ENCODE measurements at places on chromosomes 1 and 21.
A peak's percentile ranks its signal among the peaks of the same experiment; 100 is the strongest.

GRCh38 chr1:235720544-235720943 lies 71.0 kb upstream of the GNG4 start:
- no peak for DNase-seq

DNA sequence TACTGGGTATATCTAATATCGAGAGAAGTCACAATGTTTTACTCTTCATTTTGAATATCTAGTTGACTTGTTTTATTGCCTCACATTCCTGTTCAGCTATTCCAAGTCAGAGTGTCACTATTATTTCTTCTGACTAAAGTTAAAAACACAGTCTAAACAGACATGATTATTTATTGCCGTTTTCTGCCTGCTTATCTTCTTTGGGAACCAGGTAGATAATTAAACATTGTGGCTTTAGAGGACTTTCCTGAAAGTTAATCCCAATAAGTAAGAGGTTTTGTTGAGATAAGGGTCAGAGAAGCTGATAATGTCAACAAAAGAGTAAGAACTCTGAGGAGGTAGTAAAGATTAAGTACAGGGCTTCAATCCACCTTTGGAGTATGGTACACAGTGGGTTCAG lies 53.8 kb downstream of the PCNX2 start:
- DNase-seq, result no peak

GRCh38 chr1:200363264-200363933 lies 46.4 kb downstream of the ZNF281 start:
- no peak for DNase-seq

GRCh38 chr1:27583479-27583878 lies 20.5 kb downstream of the AHDC1 start:
- DNase-seq, result no peak

- DNase-seq, result no peak
Measured at GRCh38 chr21:21387916-21388315, 389.7 kb downstream of the NCAM2 start.

GRCh38 chr1:1573843-1574720 lies 581 bp downstream of the SSU72 start:
- DNase-seq, result peak; percentile 33

DNA sequence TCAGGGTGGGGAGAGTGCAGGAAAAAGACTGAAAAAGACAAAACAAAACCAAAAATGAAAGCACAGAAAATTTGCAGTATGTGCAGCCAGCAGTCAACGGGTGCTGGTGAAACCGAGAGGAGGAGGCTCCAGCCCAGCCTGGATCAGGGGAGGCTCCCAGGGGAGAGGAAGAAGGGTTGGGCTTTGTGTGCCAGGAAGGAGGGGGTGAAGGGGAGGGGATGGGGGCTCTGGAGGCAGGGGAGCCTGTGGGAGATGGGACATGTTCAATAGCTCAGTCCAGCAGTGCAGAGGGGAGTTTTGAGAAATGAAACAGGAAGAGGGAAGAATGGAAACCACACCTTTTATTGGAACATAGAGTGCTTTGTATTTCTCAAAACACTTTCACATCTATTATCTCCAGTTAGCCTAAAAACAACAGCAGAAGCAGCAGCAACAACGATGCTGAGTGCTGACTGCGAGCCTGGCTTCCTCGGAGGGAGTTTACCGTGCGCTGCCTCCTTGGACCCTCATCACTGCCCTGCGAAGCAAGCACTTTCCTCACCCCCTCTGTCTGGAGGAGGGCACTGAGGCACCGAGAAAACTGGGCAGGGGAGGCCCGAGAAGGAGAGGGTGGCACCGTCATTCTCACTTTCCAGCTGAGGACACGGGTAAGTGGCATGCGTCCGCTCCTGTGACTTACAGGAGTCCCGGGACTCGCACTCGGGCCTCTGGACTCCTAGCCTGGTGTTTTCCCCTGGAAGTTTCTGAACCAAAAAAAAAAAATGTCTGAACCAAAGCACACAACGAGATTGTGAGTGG lies 62.9 kb downstream of the MDM4 start:
- peak; percentile 42 for DNase-seq

DNA sequence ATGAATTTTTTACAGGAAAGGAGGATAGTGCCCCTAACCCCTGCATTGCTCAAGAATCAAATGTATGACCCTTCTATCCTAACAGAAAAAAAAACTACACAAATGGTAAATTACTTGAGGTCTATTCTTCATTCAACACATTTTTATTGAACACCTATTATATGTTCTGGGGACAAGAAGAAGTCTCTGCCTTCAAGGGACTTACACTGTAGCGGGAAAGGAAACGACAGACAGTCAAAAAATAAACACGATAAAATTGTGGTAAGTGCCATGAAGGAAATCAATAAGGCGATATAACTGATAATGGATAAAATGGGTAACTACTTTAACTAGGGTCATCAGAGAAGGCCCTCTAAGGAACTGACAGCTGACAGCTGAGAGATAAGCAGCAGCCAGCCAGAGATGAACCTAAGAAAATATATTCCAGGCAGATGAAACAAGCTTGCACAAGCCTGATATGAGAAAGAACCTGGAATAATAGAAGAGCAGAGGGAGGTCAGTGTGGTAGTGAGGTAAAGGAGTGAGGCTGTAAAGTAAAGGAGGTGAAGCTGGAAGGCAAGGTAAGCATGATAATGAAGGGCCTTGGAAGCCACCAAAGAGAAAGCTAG lies 66.4 kb downstream of the PHTF1 start:
- DNase-seq, result no peak

- DNase-seq, result no peak
Measured at GRCh38 chr1:119341372-119341947, 27.1 kb upstream of the HAO2 start.

DNA sequence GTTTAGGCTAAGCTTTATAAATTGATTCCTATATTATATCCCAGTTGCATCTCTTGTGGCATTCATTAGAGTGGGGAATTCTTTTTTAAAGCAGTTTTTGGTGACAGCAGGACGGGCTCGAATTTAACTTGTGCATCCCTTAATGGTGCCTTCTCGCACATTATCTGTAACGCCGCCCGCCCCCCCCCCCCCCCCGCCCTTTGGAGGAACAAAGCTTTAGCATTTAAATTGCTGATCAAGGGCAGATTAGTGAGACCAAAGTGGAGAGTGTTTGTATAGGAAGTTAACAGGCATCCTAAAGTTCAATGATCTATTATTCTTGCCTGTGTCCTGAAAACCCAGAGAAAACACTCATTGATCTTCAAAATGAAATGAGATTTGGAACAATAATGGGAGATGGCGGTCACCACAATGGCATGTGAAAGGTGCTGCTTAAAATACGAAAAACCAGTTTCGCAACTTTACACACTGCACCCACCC lies 2.2 kb downstream of the LMO4 start:
- DNase-seq, result no peak

DNA sequence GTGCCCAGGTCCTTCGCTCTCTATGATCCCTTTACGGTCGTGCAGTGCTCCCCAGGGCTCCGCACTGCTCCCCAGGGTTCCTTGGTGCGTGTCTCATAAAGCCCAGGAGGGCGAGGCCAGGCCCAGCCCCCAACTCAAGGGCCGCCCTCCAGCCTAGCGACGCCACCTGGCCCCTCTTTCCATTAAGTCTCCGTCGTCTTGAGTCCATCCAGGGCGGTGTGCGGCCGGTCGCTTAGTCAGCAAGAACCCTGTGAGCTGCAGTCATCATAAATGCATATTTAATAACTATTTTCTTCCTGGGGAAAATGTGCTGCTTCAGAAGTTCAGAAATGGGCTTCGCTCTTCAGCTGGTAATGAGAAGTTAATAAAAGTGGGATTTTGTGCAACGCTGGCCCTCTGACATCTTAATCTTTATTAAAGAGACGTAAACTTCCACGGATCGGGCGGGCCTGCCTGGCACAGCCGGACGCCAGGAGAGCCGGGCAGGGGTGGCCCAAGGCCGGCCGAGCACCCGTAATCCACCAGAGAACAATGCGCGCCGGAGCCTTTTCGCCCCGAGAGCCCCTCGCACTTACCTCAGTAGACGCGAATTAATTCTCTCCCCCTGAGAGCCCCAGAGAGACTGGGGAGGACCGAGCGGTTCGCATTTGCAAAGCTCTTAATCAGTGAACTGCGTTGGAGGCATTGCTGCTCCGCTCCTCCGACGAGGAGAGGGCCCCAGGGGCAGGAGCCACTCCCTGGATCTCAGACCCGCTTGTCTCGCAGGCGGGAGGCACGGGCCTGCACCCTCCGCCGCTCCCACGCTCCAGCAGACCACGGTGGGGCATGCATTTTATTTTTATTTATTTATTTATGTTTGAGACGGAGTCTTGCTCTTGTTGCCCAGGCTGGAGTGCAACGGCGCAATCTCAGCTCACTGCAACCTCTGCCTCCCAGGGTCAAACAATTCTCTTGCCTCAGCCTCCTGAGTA lies 188.3 kb upstream of the ARHGEF16 start:
- no peak for DNase-seq

- DNase-seq, result no peak
Measured at GRCh38 chr1:16975838-16976237, 4.6 kb downstream of the MFAP2 start.

DNA sequence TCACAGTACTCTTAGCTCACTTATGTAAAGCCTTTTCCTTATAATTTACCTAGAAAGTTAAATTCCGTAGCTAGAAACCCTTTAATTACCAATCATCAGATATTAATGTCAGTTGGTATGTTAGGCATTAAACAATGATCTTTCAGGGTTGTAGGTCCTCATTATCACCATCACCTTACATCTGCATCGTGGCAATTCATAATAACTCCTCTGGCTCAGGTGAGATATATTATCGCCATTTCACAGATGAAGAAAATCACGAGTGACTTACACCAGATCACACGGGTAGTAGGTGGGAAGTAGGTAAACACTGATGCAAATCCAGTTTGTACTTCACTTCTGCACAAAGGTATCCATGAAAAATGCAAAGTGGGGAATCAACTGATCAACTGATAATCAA lies 639 bp downstream of the NUP133 start:
- no peak for DNase-seq

GRCh38 chr1:246020211-246020954 lies 486.7 kb downstream of the SMYD3 start:
- DNase-seq, result no peak

DNA sequence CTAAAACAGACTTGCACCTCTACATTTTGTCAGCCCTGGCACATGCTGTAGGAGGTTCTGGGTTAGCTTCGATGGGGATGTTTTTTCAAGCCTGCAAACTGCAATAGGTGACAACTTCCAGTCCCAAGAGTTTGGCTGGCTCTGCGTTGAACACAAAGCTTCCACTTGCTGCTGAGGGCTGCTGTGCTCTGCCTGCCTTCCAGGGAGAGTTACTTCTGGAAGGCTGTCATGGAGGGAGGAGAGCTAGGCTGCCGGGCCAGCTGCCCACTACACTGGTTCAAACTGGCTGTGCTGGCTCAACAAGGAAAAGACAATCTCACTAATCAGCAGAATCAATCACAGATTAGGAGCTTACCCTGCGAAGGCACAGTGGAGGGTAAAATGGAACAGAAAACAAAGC lies 46.7 kb upstream of the PPP2R5A start:
- no peak for DNase-seq

DNA sequence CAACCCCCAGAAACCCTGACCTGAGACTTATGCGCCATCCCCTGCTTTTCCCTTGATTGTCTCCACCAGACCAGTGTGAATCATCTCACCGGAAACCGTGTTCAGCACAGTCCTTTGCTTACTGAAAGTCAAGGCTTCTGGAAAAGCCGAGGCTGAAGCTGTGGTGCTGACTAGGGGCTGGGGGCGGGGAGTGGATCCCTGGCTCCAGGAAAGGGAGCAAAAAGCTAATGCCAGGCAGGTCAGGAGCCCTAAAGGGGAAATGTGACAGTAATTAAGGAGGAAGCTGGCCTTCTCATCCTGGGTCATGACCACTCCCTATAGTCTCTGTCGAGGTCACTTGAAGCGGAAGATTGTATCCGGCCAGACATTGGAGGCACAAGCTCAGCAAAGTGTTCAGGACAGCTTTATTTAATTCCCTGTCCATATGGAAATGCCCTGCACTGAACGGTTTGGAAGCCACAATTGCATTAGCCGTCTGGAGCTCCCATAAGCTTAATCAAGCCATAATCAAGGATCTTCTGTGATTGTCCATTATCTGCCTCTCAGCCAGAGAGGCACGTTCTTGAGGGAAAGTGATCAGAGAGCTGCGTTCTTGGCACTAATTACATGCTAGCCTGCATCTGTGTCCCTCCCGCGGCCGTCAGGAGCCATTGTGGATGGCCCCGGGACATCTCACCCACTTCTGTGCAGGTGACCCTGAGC lies 403.6 kb downstream of the RRAGC start:
- DNase-seq, result no peak

DNA sequence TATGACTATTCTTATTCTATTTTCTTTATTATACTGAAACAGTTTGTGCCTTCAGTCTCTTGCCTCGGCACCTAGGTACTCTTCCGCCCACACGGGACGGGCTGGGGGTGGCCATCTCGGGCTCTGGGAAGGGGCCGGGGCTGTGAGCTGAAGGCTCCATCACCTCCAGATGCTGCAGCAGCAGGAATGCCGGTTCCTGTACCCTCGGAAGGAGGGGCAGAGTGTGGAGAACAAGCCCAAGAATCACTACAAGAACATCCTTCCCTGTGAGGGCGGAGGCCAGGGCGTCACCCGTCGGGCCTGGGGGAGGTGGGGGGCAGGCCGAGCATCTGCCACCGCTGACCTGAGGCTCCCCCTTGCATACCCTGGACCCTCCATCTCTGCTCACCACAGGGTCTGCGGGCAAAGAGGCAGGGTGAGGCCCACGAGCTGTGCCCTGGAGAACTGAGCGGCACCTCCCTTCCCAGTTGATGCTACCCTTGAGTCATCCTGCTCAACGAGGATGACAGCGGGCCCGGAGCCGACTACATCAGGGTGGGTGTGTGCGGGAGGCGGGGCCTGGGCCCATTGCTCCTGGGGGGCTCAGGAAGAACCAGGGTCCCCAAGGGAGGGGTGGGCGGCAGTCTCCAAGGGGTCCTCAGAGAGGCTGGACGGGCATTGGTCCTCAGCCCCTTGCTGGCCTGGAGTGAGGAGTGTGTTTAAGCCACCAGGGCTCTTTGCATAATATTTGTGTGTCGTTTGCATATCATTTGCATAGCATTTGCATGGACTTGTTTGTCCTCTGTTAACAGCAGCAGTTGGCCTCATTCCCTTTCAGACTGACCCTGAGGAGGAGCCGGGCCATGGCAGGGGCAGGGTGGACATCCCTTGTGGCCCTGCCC lies 7.5 kb downstream of the RNF223 start:
- DNase-seq, result peak; percentile 19

DNA sequence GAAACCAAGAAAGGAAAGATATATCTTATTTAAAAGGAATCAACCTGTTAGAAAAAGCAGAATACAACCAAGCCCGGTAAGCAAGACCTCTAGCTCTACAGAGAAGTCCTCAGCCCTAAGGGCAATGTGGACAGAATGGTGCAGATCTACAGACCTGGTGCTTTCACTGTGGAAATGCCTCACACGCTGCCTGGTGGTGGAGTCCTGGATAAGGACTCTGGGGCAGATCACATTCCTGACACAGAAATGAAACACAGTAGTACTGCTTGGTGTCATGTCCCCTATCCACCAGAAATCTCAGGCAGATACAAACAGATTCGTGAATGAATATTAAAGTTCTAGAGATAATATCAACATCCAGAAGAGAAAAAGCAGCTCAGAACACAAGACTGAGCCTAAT lies 6.8 kb downstream of the CNN3 start:
- DNase-seq, result no peak

- no peak for DNase-seq
Measured at GRCh38 chr21:43882952-43883545, 18.0 kb downstream of the AGPAT3 start.

Data from brain (organoid and tissue), 16 donors.